Amniotic epithelial cell (primary cell): ENCODE measurements at places on chromosomes 12 and 14.

DNA sequence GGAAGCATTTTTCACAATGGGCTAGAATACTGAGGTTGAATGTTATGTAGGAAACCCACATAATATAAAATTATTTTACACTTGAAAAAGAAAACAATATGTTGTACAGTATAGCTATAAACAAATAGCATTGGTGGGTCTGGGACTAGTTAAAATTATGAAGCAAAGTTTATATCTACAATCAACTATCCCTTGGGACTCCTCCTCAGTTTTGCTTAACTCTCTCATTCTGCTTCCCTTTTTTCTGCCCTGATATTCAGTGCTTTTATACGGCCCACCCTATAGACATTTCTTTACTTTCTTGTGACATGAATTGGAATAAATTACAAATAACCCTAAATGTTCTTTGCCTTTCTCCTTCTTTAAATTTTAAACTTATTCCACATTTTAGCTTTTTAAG lies 300.5 kb downstream of the FBXL14 start:
- DNase-seq, result no peak

GRCh38 chr14:100025111-100025510 lies 40.1 kb upstream of the EVL start:
- peak; percentile 68 for DNase-seq

GRCh38 chr12:66688846-66689439 lies 10.1 kb upstream of the GRIP1 start:
- DNase-seq, result peak; percentile 21

- DNase-seq, result peak; percentile 37
Observed at GRCh38 chr12:18165422-18165871, 75.5 kb upstream of the RERGL start.

DNA sequence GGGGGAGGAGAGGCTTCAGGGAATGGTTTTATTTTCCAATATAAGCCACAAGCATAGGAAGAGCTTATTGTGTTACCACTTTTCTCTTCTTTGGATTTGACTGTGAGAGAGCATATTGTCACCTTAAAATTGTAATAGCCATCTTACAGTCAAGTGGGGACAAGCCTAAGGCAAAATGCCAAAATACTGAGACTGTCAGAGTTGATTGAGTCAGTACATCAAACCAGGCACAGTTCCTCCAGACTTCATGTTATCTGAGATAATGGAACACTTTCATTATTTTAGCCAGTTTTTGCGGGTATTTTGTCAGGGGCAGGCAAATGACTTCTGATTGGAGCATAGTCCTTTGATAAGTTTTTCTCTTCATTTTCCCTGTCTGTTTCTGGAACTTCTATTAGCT lies 19.5 kb upstream of the NUBPL start:
- no peak for DNase-seq

- DNase-seq, result peak; percentile 62
Observed at GRCh38 chr14:103104654-103105452, 10.3 kb downstream of the EXOC3L4 start.

GRCh38 chr14:61691495-61691894 lies 3.8 kb upstream of the HIF1A start:
- peak; percentile 3 for DNase-seq

DNA sequence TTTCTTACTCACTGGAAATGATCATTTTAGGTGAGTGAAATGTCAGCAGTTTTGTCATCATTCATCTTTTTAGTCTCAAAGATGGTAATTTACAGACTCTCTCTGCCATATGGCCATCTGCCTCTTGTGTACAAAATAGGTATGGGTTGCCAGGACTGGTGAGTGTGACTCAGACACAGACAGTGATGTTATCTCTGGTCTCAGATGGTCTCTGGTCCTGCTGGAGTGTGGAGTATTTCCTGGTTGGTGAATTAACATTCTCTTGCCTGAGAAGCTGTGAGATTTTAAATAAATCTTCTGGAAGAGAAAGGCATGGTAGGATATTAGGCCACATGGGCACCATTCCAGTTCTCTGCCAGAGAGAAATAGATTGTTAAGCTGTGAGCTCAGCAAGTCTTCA lies 207.0 kb downstream of the ATP23 start:
- DNase-seq, result peak; percentile 74

GRCh38 chr14:67461341-67461985 lies 27.1 kb downstream of the TMEM229B start:
- DNase-seq, result peak; percentile 91

DNA sequence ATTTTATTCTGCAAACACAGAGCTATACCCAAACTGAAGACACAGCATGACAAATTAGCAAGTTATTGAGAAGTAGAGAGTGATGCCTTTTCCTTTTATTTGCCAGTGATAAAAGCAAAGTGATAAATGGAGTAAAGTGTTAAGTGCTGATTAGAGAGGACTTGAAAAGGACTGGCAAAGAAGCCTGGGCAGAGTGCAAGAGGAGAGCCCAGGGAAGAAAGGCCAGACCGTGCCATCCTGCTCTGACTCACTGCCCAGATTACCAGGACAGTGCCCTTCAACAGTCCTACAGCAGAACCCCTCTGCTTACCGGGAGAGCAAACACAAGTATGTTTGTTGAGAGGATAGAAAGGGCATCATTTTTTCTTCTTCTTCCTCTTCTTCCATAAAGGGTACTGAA lies 106.5 kb downstream of the ETV6 start:
- no peak for DNase-seq

DNA sequence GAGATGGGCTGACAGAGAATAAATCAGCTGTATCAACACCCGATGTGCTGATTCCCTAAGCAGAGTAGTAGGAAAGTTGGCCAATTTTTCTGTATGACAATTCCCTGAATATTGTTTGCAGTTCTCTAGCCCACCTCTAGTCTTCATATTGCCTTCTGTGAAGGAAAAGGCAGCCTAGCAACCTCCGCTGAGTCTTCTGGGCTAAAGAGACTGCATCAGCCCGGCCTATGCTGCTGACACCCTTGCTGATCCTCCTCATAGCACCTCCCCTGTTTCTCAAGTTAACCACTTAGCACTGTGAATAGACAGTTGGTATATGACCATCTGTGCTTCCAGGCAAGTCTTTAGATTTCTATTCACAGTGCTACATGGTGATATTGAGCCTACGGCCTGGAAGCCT lies 161.1 kb upstream of the EGLN3 start:
- DNase-seq, result no peak

GRCh38 chr14:96586921-96587822 lies 85.0 kb downstream of the PAPOLA start:
- DNase-seq, result no peak

- DNase-seq, result peak; percentile 28
Observed at GRCh38 chr14:68719634-68720384, 73.1 kb downstream of the ZFP36L1 start.

DNA sequence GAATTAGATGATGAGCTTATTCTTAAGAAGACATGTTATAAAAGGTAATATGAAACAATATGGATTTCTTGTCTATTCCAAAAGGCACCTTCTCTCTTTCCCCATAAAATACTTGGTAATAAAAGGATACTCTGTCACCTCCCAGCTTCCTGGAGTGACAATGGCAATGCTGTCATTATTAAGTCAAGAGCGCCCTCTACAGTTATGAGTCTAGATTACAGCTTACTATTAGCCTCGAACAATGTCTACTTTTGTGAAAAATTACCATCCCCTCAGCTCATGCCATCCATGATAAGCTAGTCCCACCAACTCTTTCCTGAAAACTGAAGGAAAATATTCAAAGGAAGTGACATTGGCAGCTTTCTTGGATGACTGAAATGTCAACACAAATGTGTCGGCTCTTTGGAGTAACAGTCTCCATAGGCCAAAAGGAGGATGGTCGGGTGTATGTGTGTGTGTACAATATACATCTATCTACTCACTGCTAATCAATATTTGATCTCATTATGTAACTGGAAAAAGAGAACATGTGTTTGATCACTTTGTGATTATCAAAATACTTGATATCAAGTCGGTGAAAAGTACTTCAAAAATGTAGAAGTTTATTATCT lies 48.7 kb upstream of the CDKN3 start:
- DNase-seq, result no peak

DNA sequence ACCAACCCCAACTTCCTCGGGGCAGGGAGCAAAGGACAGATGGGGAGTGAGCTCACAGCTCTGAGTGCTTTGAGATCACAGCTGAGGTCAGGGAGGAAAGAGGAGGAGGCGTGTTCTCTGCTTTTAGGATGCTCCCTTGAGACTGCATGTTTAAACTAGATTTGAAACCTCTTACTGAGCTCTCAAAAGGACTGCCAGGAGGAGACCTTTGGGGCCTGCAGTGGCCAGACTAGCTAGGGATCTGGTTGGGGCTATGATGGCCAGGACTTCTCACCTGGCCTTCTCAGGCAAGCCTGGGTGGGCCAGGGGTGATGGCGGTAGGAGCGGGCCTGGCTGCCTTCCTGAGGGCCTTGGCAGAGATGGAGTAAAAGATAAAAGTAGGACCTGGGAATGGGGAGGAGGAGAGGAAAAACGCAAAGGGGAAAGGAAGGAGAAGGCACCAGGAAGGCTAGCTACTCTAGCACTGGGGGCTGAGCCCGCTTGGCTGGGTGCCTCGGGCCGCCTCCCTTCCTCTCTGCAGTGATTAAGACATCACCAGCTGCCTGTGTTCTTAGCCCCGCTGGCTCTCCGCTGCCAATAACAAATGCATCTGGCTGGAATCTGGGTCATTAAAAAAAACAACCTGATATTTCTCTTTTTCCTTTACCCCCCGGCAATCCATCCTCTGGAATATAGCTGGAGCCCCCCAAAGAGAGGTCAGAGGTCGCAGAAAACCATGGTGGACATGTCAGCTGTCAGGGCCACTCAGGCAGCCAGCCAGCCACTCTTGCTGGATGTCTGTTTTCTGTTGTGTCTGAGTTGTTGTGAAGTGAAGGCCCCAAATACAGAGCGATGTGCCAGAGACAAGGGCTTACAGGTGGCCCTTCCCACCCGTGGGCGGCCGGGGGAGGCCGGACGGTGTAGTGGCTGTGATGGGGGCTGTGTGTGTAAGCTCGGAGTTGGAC lies 141.3 kb downstream of the TSPAN9 start:
- peak; percentile 83 for DNase-seq

DNA sequence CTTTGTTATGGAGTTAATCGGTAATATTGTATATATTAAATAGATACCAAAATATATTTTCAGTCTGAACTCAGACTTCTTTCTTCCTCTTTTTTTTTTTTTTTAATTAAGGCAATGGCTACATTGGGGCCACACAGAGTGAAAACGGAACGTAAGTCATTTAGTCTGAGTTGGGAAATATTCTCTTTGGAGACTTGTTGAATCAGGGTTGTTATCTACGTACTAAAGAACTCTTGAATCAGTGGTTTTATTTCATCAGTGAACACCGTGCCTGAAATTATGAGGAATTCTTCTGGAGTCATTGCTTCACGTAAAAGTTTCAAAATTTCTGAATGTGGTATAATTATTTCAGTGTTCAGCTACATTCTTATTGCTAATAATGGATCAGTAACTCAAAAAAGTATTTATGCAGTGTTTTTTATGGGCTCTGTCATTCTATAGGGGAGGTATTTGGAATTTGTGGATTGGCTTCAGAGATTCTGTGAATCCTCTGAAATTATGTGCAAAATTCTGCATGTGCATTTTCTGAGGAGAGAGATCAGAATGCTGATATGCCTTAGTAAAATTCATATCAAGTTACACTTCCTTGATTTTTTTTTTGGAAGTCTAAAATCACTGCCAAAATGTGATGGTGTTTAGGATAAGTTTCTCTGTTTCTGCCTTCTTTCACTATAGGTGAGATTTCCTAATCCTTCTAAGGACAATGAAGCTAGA lies 39.6 kb downstream of the BRMS1L start:
- DNase-seq, result peak; percentile 58
